ENCODE measurements at places on chromosomes 1 and 21. TPM values are rescaled to one million over a fixed set of nuclear protein-coding genes. Genes with fewer than 3 reads are reported as not detected.

- no peak for DNase-seq
Measured at GRCh38 chr1:167544447-167545093, 9.0 kb downstream of the CREG1 start.

Gene LPAR3
- 1.1 TPM for polyA plus RNA-seq

DNA sequence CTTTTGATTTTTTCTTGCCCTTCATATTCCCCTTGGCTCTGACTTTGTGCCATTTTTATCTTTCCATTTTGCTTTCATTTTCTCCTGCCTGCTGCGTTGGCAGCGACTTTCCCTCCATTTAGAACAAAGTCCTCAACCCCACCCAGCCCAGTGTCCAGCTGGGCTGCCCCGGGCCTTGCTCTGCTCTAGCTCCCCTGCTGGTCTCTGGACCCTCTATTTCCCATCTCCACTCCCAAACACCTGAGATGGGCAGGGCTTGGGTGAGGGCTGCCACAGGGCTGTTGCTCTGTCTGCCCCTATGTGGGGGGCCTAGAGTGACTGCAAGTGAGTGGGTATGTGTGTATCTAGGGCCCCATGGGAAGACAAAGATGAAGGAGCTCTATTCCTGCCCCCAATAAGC lies 7.3 kb upstream of the ADAM15 start:
- peak; percentile 89 for DNase-seq

DNA sequence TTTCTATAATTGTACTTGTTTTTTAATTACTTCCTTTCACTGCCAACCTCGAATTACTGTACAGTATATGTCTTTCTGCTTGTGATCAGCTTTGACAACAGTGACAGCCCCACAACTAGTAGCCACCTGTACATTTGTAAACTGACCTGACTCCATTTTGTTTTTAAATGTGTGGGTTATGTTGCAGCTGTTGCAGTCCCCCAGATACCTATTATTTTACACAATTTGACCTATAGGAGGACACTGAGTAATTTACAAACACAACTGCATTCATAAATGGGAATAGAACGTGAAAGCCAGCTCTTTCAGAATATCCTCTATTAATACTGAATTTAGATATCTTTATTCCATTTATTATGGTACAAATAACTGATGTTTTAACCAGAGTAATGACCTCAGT lies 2.5 kb upstream of the VAMP3 start:
- no peak for DNase-seq

DNA sequence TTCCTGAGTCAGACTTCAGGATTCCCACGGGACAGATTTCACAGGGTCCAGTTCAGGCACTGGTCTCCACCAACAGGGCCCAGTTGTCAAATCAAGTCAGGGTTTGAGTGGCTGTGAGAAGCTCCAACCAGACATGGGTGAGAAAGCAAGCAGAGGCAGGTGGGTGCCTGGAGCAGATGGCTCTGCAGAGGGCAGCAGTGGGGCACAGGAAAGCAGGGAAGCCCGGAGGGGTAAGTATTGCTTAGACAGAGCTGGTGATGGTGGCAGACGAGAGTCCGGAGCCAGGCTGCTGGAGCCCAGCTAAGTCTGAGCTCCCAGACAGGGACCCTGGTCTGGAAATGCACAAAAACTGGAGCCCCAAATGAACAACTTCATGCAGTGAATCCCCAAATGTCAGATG lies 40.4 kb downstream of the RIMS3 start:
- no peak for DNase-seq

DNA sequence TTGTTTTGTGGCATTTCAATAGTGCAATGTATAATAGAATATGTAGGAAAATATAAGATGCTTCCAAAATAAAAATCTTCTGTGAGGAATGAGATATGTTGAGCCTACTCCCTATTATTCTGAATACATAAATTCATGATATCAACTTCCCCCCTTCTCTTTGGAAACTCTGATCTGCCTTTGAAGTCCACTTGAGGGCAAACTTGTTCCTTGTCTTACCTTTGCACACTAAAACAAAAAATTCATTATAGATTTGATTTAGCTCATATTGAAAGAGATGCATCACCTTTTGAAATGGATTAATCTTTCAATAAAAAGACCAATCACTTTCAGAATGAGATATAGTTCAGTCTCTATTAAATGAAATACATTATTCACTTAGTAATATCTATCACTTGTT lies 580.7 kb upstream of the ADGRL4 start:
- no peak for DNase-seq

- no peak for DNase-seq
Measured at GRCh38 chr1:98557895-98558294, 103.6 kb upstream of the SNX7 start.

Gene CTSK
- polyA plus RNA-seq, result 18.3 TPM

DNA sequence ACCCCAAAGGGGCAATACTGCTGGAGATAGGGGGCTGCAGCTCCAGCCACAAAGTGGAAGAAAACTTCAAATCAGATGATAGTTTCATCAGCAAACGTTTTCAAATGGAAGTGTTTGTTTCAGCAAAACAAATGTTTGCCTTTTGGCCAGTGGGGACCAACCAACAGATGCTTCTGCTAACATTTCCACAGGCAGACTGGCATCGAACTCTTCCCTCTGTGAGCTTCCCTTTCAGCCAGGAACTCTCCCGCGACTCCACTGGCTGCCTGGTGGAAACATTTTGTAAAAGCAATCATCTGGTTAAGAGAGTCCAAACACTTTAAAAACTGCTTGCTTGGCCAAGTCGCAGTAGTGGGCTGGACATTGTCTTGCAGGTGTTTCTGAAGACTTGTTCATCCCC lies 30.7 kb downstream of the CENPF start:
- no peak for DNase-seq

- no peak for DNase-seq
Measured at GRCh38 chr1:223245411-223245810, 102.4 kb upstream of the TLR5 start.

Gene ST6GALNAC3
- 18.0 TPM for polyA plus RNA-seq

Gene TNFSF18
- polyA plus RNA-seq, result 0.18 TPM

- no peak for DNase-seq
Measured at GRCh38 chr1:23592209-23592892, 33.0 kb upstream of the ID3 start.

Gene PRR9
- polyA plus RNA-seq, result 0.06 TPM

Gene TNN
- polyA plus RNA-seq, result 0.70 TPM

GRCh38 chr1:190957565-190957964 lies 479.9 kb upstream of the BRINP3 start:
- no peak for DNase-seq

DNA sequence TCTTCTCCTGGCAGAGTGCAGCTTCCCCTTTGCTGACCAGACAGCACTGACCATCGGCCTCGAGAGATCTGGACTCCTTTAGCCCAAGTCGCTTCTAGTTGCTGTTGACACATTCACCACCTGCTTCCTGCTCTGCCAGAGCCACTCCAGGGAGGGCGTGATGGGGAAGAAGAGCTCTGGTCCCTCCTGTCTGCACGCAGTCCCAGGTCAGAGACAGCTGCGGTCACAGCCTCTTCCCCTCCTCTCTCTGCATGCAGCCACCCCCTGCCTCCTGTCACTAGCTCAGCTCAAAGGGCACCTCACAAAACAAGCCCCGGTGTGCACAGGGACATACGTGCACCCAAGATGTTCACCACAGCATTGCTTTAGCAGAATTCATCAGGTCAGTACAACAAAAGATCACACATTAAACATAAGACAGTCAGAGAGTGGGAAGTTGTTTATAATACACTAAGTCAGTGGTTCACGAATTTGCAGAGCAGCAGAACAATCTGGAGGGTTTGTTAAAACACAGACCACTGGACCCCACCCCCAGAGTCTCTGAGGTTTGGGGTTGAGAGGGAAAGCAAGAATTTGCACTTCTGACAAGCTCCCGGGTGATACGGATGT lies 132.9 kb downstream of the SYF2 start:
- peak; percentile 22 for DNase-seq

- peak; percentile 79 for DNase-seq
Measured at GRCh38 chr1:218254296-218254946, 30.7 kb upstream of the RRP15 start.

Gene LRRC52
- polyA plus RNA-seq, result not detected

Gene MANEAL
- 5.6 TPM for polyA plus RNA-seq

Gene ZMYND12
- 1.3 TPM for polyA plus RNA-seq

Gene TDRD5
- 0.40 TPM for polyA plus RNA-seq

DNA sequence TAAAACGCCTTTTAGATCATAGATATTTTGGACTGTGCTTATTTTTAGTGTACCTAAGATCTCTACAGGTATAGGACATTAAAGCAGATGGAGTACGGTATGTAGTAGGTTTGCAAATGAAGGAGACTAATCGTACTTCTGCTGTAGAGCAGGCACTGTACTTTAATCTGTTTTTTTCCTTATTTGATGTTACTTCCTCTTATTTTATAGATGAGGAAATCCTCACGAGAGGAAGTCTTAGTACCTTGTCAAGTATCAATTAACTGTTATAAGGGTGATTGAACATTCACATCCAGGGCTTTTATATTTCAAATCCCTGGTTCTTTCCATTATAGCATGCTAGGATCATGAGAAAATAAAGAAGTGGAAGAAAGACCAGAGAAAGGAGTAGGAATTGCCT lies 41.1 kb downstream of the CACHD1 start:
- DNase-seq, result no peak

DNA sequence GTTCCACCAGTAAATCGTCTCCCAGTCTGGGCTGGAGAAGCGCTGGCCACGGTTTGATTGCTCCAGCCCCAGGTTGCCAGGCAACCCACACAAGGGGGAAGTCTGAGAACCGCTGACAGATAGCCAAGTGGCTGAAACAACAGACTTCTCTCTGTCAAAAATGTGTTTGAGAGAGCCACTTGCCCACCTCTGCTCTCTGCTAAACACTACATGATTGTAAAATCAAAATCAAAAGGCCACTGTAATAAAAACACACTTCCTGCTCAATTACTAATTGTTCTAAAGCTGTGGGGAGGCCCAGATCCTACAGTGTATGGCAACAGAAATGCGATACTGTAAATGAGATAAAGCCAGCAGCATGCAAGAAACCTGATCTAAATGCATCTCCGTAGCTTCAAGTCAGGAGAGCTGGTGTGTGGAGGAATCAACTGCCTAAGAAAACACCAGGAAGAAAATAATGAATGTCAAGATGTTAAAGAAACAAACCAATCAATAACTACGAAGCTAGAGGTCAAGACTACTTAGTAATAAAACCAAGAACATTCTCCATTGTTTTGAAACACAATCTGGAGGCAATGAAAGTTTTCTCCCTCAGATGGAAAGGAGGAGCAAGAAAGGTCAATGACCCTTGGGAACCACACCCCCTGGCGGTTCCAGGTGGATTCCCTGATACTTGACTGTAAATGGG lies 121.2 kb downstream of the SLC45A1 start:
- peak; percentile 67 for DNase-seq

DNA sequence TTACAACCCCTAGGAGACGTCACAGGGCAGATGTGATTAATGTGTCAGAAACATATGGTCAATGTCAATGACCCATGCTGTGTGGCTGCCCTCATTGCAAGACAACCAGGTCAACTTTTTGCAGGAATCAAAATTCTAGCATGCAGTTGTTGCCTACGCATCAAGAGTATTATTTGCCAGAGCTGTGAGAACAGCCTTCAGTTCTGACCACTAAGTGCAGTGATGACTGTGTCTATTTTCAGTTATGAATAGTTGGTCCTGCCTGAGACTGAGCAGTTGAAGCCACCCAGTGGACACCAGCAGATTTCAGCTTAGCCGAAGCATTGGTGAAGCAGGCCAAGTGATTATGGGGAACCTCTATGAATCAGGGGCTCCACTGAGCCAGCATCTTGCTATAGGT lies 47.3 kb downstream of the LYPLAL1 start:
- no peak for DNase-seq

DNA sequence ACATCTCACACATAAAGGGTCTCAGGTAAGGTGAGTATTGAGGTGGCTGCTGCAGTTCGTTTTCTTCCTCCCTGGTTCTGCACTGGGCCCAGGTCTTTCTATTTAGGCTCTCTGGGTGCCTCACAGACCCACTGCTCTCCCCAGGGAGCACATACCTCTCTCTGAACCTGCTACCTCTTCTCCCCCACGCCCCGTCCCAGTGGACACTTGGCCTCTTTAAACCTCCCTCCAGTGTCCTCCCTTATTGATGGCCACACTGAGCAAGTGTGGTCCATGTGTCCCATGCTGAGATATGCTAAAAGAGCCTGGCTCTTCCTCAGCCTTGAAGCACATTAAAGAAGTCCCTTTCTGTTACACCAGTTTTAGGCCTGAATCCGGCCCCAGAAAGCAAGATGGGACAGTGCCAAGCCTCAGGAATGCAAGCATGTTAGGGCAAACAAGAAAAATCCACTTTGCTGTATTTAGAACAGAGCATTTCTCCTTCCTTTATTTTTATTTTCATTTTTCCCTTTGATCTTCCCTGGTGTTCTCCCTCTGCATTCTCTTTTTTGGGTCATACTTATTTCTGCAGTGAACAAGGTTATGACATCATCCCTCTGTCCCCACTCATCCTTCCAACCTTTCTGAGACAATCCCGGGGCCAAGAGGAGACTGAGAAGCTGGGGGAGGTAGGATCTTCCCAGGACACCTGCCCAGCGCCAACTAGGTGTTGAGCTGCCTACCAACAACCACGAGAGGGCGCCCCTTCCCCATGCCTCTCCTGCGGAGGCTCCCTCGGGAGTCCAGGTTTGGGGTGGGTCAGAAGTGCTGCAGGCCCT lies 5.0 kb upstream of the CHI3L2 start:
- DNase-seq, result peak; percentile 53

GRCh38 chr1:220791956-220792355 lies 5.2 kb downstream of the MTARC1 start:
- no peak for DNase-seq

Gene ARTN
- polyA plus RNA-seq, result 1.4 TPM

DNA sequence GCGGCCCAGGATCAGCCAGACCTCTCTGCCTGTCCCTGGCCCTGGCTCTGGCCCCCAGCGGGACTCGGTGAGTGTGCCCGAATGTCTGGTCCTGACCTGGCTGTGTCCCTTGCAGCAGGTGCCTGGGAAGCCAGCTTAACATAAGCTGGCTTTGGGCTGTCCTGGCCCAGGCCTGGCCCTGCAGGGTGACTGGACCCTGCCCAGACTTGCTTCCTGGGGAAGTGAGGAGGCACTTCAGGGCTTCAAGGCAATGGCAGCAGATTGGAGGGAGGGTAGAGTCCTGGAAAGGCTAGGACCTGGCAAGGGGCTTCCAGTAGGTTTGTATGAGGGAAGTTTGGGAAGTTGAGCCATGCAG lies 16.4 kb downstream of the RPS6KA1 start:
- no peak for DNase-seq

- peak; percentile 28 for DNase-seq
Measured at GRCh38 chr1:25694167-25695007, 77.8 kb downstream of the MAN1C1 start.

Measured in large intestine (tissue), 12 donors.